ENCODE measurements at places on chromosomes 6 and 20.

DNA sequence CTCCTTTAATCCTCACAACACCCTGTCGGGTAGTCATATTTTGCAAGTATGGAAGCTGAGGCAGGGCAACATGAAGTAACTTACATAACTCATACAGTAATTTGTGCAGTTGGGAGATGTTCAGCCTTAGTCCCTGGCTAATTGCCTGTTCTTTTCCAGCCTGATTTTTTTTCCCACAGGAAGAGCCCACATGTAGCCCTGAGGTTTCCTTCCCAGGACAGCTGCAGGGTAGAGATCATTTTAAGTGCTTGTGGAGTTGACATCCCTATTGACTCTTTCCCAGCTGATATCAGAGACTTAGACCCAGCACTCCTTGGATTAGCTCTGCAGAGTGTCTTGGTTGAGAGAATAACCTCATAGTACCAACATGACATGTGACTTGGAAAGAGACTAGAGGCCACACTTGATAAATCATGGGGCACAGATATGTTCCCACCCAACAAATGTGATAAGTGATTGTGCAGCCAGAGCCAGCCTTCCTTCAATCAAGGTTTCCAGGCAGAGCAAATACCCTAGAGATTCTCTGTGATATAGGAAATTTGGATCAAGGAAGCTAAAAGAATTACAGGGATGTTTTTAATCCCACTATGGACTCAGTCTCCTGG lies 5.0 kb upstream of the BTN2A1 start:
- DNase-seq, result no peak

GRCh38 chr6:106114492-106114891 lies 28.4 kb downstream of the PRDM1 start:
- DNase-seq, result no peak

GRCh38 chr6:35230950-35231349 lies 17.2 kb downstream of the SCUBE3 start:
- no peak for DNase-seq

GRCh38 chr20:48409055-48409615 lies 418.7 kb downstream of the PREX1 start:
- DNase-seq, result no peak

GRCh38 chr20:46204594-46205186 lies 86.6 kb downstream of the CD40 start:
- no peak for DNase-seq

- no peak for DNase-seq
These were observed at the start of gene PLAGL1 for GRCh38 chr6:144008120-144008811. TSS of gene PLAGL1 (minus strand) at chr6:144008259. CDS start at chr6:143948136, 60,123 bp downstream.

Data from MM.1S (cell line).